ENCODE measurements at places on chromosomes 2 and 18. TPM values are rescaled to one million over a fixed set of nuclear protein-coding genes. Genes with fewer than 3 reads are reported as not detected.

CMPK2 gene
- total RNA-seq = 15.3 TPM

GNLY gene
- total RNA-seq = 0.55 TPM

FAM117B gene
- 11.3 TPM for total RNA-seq

CNDP1 gene
- total RNA-seq = 0.61 TPM

YWHAQ gene
- total RNA-seq = 232 TPM

NOL4 gene
- 13.7 TPM for total RNA-seq

All from spinal cord (tissue), 10 donors.